NCI-H187 treated with DMSO at 0.1 percent for 48 hours (cell line): ENCODE measurements at places on chromosomes 7 and 10.

DNA sequence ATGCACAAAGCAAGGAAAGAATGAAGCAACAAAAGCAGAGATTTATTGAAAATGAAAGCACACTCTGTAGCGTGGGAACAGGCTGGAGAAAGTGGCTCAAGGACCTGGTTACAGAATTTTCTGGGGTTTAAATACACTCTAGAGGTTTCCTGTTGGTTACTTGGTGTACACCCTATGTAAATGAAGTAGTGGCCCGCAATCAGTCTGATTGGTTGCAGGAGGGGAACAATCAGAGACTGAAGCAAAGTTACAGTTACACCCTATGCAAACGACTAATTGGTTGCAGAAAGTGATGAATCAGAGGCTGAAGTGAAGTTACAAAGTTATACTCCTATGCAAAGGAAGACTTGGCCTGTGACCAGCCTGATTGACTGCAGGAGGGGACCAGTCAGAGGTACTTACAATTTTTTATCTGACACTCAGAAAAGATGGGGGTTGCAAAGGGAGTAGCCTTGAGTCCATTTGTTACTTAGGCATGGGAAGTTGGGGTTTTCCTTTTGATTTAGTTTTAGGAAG lies 3.6 kb upstream of the MTPN start:
- DNase-seq = no peak

DNA sequence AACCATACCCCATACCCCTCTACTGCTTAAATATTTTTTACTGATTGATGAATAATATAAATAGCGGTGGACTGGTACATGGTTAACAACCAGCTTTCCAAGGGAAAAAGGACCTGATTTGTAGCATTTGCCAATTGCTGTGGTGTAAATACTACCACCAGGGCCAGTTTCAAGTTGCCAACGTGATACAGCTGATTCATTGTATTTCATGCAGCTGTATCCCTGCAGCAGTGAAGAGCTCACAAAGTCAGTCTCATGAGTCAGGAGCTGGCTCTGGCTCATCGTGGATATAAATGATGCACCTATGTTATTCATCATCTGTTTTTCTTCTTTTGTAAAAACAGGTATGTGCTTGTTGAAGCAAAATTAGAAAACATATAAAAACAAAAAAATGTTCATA lies 15.2 kb downstream of the CALML5 start:
- DNase-seq = no peak

- no peak for DNase-seq
Measured at GRCh38 chr10:16828701-16829175, 11.5 kb upstream of the RSU1 start.

DNA sequence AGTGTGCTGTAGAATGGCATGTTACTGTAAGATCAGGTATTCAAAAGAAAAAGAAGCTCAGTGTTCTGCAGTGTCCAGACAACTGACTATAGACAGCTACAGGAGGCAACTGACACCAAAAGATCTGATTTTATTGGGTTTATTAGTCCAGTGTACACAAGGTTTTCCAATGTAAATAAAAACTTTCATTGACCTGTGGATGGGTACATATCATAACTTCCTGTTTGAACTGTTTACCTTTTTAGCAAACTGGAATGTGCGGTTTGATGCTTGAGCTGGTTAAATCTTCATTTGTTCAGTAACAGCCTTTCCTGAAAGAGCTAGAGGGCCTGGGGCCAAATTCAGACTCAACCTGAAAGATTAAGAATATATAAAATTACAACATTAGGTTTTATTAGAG lies 172.6 kb upstream of the SP8 start:
- no peak for DNase-seq

GRCh38 chr7:79709574-79710409 lies 256.3 kb upstream of the MAGI2 start:
- DNase-seq = no peak

DNA sequence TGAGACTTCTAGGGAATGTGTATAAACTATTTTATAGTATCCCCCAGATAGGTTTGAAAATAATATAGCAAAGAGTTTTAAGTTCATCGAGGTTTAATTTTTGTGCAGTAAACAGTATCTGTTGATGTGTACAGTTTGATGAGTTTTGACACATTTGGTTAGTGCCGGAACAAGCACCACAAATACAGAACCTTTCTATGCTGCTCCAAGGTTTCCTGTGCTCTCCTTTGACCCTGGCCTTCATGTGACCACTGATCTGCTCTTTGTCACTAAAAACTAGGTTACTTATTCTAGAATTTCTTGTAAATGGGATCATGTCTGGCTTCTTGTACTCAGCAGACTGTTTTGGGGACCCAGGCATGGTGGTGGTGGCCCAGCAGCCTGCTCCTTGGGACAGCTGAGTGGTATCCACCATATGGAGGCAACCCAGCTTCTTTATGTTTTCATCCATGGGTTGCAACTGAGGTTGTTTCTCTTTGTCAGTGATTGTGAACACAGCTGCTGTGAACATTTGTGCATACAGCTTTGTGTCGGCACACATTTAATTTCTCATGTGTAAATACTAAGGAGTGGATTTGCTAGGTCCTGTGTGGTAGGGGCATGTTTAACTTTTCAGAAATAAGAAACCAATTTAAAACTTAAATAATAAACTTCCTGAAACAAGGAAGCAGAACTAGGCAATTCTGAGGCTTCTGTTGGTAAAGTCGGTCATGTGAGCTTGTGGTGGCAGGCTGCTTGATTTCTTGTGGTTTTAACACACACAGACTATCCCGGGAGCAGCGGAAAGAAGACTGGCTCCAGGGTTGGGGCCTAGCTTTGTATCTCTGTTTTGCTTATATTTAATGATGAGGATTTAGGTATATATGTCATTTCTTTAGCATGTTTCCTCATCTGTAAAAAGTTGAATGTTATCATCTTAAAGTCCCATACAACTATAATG lies 219.4 kb downstream of the ABCA13 start:
- no peak for DNase-seq

- no peak for DNase-seq
Measured at GRCh38 chr7:155979994-155980393, 167.7 kb upstream of the SHH start.

DNA sequence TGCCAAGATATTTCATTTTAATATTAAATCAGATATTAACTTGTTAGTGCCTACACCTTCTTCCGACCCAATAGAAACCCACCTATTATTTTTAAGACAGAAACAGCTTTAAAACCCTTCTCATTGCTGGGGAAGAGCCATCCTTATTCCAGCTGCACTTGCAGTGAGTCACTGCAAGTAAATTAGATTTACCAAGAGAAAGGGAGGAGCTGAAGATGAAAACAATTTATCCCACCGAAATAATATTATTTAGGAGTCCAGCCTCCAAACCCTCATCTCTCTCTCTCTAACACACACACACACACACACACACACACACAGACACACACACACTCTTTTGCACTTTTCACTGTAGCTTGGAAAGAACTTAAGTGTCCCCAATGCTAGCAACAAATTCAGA lies 26.9 kb downstream of the TWIST1 start:
- DNase-seq = no peak
